ENCODE measurements at places on chromosomes 5 and 9. TPM values are rescaled to one million over a fixed set of nuclear protein-coding genes. Genes with fewer than 3 reads are reported as not detected.
A peak's percentile ranks its signal among the peaks of the same experiment; 100 is the strongest.

The ENHO gene
- not detected for total RNA-seq

The RGP1 gene
- total RNA-seq = 27.6 TPM

The ELOVL7 gene
- total RNA-seq = 0.13 TPM

The SPATA6L gene
- total RNA-seq = 2.1 TPM

The BHMT2 gene
- total RNA-seq = 3.7 TPM

The CD274 gene
- total RNA-seq = 1.7 TPM

The F2RL1 gene
- total RNA-seq = 1.4 TPM

GRCh38 chr5:180180421-180180820 is 28.6 kb downstream of the RASGEF1C start:
- H3K36me3 ChIP-seq = no peaks in the 10 kb centered on the region
- no peak overlapping the region for H3K27ac ChIP-seq
- DNase-seq = no peak
- no peak overlapping the region for H3K4me3 ChIP-seq
- peaks cover 3% of the 10 kb centered on the region for H3K4me1 ChIP-seq
- H3K27me3 ChIP-seq = no peaks in the 10 kb centered on the region

DNA sequence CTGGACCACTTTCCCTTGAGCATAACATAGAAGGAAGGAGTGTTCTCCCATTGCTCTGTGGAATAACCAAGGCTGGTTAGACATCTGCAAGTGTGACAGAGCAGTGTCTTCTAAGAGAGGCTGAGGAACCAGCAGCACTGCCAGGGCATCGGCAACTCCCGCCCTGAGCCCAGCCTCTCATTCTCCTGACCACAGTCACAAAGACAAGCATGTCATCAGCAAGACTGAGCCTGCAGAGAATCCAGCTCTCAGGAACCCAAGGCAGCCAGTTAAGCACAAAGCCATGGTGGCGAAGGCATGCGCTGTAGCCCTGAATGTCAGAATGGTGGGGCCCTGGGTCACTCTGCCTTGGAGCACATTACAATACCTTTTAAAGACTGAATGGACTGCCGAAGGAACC is 253.9 kb downstream of the AGTPBP1 start:
- H3K4me3 ChIP-seq = no peak overlapping the region
- no peaks in the 10 kb centered on the region for H3K4me1 ChIP-seq
- DNase-seq = no peak
- no peaks in the 10 kb centered on the region for H3K27me3 ChIP-seq
- H3K36me3 ChIP-seq = no peaks in the 10 kb centered on the region
- no peak overlapping the region for H3K27ac ChIP-seq

DNA sequence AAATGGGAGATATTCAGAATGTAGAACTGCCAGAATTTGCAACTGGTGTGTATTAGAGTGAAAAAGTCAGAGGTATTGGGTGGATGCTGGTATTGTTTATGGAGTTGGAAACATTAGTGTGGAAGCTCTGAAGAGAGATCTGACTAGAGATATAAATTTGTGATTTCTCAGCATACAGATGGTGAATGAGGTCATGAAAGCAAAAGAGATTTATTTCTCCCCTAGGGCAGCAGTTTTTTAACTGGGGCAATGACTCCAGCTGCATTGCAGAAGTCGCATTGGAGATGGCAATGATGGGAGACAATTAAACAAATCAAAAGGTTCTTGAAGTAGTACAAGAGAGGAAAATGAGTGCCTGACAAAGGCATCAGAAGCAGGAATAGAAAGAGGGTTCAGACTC is 64.9 kb downstream of the CETN3 start:
- no peak for DNase-seq
- no peak overlapping the region for H3K27ac ChIP-seq
- no peaks in the 10 kb centered on the region for H3K36me3 ChIP-seq
- H3K27me3 ChIP-seq = no peaks in the 10 kb centered on the region

DNA sequence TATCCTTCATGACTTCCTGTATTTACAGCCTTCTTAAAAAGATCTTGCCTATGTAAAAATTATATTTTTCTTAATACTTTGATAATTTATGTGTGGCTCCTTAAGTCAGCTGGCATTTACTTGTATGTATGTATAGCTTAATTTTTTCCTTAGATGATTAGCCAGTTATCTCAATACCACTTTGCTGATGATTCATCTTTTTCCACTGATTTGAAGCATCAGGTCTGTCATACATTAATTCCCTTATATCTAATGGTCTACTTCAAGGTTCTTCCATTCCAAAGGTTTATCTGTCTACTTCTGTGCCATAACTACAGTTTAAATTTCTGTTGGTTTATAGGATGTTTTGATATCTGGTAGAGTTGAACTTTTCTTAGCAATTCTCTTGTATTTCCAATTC is 44.9 kb upstream of the MTMR12 start:
- H3K36me3 ChIP-seq = no peaks in the 10 kb centered on the region
- H3K27ac ChIP-seq = no peak overlapping the region
- no peaks in the 10 kb centered on the region for H3K27me3 ChIP-seq
- no peak for DNase-seq
- no peak overlapping the region for H3K4me3 ChIP-seq
- H3K4me1 ChIP-seq = no peaks in the 10 kb centered on the region

DNA sequence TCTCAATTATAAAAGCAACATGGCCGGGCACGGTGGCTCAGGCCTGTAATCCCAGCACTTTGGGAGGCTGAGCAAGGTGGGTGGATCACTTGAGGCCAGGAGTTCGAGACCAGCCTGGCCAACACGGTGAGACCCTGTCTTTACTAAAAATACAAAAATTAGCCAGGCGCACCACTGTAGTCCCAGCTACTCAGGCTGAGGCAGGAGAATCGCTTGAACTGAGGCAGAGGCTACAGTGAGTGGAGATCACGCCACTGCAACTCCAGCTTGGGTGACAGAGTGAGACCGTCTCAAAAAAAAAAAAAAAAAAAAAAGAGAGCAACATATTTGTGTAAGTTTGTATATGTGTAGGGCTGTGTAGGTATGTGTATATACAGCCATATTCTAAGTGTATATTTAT is 7.5 kb downstream of the RPS6 start:
- H3K4me1 ChIP-seq = no peaks in the 10 kb centered on the region
- no peaks in the 10 kb centered on the region for H3K36me3 ChIP-seq
- DNase-seq = no peak
- H3K27me3 ChIP-seq = no peaks in the 10 kb centered on the region

- H3K36me3 ChIP-seq = no peaks in the 10 kb centered on the region
- peak overlapping the region; percentile 20 for H3K27ac ChIP-seq
- H3K27me3 ChIP-seq = no peaks in the 10 kb centered on the region
- no peak for DNase-seq
Measured at GRCh38 chr5:173916233-173916632, 28.1 kb downstream of the CPEB4 start.

- H3K27me3 ChIP-seq = no peaks in the 10 kb centered on the region
- H3K27ac ChIP-seq = no peak overlapping the region
- peak overlapping the region; percentile 53 for H3K4me3 ChIP-seq
Measured at GRCh38 chr5:43515678-43516048, 715 bp upstream of the C5orf34 start.

GRCh38 chr5:96961053-96961452 is 25.2 kb downstream of the LNPEP start:
- no peak for DNase-seq
- no peaks in the 10 kb centered on the region for H3K27me3 ChIP-seq
- no peak overlapping the region for H3K27ac ChIP-seq
- peaks cover 6% of the 10 kb centered on the region for H3K4me1 ChIP-seq

- H3K4me1 ChIP-seq = no peaks in the 10 kb centered on the region
- H3K4me3 ChIP-seq = no peak overlapping the region
- DNase-seq = no peak
- no peaks in the 10 kb centered on the region for H3K27me3 ChIP-seq
- H3K27ac ChIP-seq = no peak overlapping the region
Measured at GRCh38 chr5:34415559-34416198, 240.4 kb upstream of the RAI14 start.

Measured in ovary (tissue), 10 donors.